ENCODE measurements at places on chromosomes 2 and 18. TPM values are rescaled to one million over a fixed set of nuclear protein-coding genes. Genes with fewer than 3 reads are reported as not detected.

Gene RAPGEF4
- total RNA-seq: 0.29 TPM

Gene ANKRD29
- total RNA-seq: 16.2 TPM

Gene FAP
- 0.15 TPM for total RNA-seq

Gene COL4A4
- 2.1 TPM for total RNA-seq

Gene GAREM1
- 4.3 TPM for total RNA-seq

Gene LINC00305
- not detected for total RNA-seq

Gene KLHL41
- 0.50 TPM for total RNA-seq

Gene ZEB2
- total RNA-seq: 7.8 TPM

Gene MAP3K2
- total RNA-seq: 13.8 TPM

Gene RBKS
- 9.2 TPM for total RNA-seq

Gene CPO
- total RNA-seq: not detected

Gene ARID5A
- 5.3 TPM for total RNA-seq

Gene SUMO1
- total RNA-seq: 152 TPM

Gene STAT4
- 3.2 TPM for total RNA-seq

Gene TRIM54
- total RNA-seq: 1.3 TPM

Gene SLC8A1
- 0.34 TPM for total RNA-seq
